ENCODE measurements at places on chromosomes 7 and 10. TPM values are rescaled to one million over a fixed set of nuclear protein-coding genes. Genes with fewer than 3 reads are reported as not detected.

DNA sequence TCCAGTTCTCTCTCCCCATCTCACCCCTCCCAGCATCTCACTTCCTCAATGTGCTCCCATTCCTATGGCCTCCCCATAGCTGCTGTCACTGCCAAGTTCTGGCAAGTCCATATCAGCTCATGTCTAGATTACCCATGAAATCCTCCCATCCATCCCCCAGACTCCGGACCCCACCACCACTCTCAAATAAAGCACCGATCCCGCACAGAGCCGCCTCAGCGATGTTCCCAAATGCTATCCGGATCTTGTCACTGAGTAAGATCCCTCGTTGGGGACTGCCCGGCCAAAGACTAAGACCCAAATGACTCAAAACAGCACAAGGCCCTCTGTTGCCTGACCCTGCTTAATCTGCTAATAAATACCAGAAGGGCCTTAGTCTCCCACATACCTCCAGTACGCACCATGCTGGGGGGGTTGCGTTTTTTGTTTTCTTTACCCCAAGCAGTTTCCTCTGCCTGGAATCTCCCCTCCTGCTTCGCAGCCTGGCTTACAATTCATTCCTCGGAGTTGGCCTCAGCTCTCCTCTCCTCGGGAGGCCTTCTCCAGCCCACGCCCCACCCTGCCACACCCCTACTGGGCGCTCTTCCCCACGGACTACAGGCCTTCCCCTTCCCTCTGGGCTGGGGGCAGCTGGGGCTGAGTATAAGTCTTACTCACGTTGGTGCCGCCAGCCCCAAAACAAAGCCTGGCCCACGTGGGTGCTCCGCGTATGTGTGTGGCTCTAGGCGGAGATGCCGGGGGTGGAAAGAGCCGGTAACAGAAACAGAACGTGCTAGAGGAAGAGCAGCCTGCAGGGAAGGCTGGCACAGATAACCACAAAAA lies 1.8 kb upstream of the DUSP5 start:
- H3K4me1 ChIP-seq = peaks cover 33% of the 10 kb centered on the region
- no peaks in the 10 kb centered on the region for H3K27me3 ChIP-seq
- H3K36me3 ChIP-seq = peaks cover 42% of the 10 kb centered on the region
- peak overlapping the region; percentile 91 for H3K27ac ChIP-seq
- H3K4me3 ChIP-seq = peak overlapping the region; percentile 94
- peak; percentile 82 for DNase-seq

HMX3 gene
- not detected for total RNA-seq

DNA sequence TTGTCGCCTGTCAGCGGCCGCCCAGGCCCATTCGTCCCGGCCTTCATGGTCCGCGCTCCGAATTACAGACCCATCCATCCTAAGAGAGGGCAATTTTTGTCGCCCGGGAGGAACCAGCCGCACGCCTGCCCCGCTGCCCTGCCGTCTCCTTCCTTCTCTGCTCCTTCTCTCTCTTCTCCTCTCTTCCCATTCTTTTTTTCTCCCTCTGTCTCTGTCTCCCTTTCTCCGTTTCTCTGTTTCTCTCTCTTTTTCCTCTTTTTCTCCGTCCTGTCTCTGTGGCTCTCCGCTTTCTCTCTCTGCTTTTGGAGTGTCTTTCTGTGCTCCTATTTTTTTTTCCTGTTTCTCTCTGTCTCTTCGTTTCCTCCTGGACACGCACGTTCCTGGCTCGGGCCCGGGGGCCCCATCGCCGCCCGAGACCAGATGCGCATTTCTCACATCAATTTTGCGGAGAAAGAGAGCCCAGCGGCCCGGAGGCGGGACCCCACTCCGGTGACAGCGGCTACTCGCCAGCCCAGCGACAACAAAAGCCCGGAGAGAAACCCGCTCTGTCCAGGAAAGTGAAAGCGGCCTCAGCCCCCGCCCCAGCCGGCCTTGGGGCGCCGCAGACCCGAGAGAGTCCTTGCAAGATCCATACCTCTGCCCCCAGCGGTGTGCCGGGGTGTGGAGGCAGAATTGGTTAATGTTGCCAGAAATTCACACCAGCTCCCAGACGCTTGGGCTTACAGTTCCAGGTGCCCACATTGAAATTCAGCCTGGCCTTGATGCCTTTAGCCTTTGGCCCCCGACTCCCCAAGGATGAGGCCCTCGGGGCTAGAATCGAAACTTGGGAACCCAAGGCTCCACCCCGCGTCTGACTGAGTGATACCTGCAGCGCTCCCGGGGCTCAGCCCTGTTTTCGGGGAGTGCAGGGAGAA lies 4.1 kb downstream of the LBX1 start:
- H3K27ac ChIP-seq = peak overlapping the region; percentile 63
- peak; percentile 65 for DNase-seq
- H3K36me3 ChIP-seq = peaks cover 5% of the 10 kb centered on the region
- peaks cover 71% of the 10 kb centered on the region for H3K27me3 ChIP-seq
- peak overlapping the region; percentile 17 for H3K4me3 ChIP-seq

GRCh38 chr10:20746856-20747255 lies 150.3 kb downstream of the NEBL start:
- no peak overlapping the region for H3K27ac ChIP-seq
- DNase-seq = no peak
- H3K4me1 ChIP-seq = no peaks in the 10 kb centered on the region
- H3K4me3 ChIP-seq = no peak overlapping the region
- no peaks in the 10 kb centered on the region for H3K27me3 ChIP-seq

- H3K4me1 ChIP-seq = peaks cover 4% of the 10 kb centered on the region
- peaks cover 71% of the 10 kb centered on the region for H3K36me3 ChIP-seq
- no peak for DNase-seq
- no peak overlapping the region for H3K27ac ChIP-seq
- H3K4me3 ChIP-seq = no peak overlapping the region
- H3K27me3 ChIP-seq = no peaks in the 10 kb centered on the region
Observed at GRCh38 chr7:138549082-138549481, 89.0 kb downstream of the TRIM24 start.

GRCh38 chr7:30633223-30633622 lies 38.5 kb downstream of the GARS1 start:
- H3K36me3 ChIP-seq = peaks cover 66% of the 10 kb centered on the region
- no peak overlapping the region for H3K27ac ChIP-seq
- no peaks in the 10 kb centered on the region for H3K27me3 ChIP-seq
- peak; percentile 44 for DNase-seq
- no peak overlapping the region for H3K4me3 ChIP-seq

SFTPA1 gene
- not detected for total RNA-seq
